ENCODE measurements at places on chromosomes 7 and 10.

DNA sequence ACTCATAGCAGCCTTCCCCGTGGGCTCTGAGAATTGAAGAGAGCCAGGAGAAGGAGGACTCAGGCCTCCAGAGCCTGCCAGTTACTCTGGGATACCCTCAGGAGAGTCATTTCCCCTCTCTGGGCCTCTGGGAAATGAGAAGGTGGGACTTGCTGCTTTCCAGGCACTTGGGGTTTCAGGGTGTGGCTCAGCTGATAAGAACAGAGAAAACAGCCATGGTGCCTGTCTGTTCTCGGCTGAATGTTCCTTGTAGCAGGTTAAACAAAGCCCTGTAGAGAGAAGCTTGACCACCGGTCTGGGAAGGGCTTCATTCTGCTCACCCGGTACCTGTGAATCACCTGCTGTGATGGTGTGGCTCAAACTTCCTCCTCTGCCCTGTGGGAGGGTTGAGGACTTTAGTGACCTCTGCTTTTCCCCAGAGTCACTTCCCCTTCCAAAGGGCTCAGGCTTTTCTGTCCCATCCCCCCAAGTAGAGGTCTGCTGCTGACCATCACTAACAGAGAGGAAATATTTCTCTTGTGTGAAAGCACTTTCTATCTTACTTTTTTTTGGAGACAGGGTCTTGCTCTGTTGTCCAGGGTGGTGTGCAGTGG lies 212.4 kb upstream of the GALNT17 start:
- DNase-seq: no peak

DNA sequence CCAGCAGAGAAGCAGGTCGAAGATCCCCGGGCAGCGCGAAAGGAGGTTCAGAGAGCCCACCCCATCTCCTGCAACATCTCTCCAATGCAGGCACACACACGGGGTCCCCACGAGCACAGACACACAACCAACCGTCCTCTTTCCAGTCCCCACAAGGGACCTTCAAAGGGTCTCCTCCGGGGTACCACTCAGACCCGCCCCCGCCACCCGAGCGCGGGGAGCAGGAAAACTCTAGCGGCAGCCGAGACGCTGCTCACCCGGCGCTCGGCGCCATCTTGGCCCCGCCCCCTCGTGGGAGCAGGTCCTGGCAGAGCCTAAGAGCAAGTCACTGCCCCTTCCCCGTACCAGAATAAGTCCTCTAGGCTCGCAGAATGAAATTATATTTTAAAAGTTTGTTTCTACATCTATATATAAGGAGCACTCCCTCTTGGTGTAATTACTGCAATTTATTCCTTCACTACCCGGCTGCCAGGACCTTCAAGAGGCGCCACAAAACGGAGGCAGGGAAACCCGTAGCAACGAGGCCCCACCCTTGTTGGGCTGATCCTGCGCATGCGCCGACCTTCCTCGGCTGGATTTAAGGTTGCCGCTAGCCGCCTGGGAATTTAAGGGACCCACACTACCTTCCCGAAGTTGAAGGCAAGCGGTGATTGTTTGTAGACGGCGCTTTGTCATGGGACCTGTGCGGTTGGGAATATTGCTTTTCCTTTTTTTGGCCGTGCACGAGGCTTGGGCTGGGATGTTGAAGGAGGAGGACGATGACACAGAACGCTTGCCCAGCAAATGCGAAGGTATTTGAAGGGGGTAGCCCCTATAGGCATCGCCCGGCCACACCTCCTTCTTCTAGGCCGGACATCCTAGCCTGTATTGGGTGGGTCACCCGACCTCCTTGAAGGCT lies at the start of the genes CNPY4 and TAF6:
Gene CNPY4 (plus strand): TSS at position 563 of the 898 bp plus-strand sequence. CDS start 111 bp downstream, at position 674.
Gene TAF6 (minus strand): TSS at position 287 of the 898 bp plus-strand sequence. CDS start 5,149 bp downstream, outside the sequence.
- DNase-seq: peak; percentile 100

- no peak for DNase-seq
Measured at GRCh38 chr7:20402747-20403230, 72.1 kb downstream of the ITGB8 start.

GRCh38 chr7:25098096-25099046 lies 26.7 kb downstream of the CYCS start:
- peak; percentile 83 for DNase-seq

GRCh38 chr7:20786779-20787659 lies at the start of gene SP8:
Gene SP8, minus strand, starts transcription at chr7:20786886. Its CDS starts 88 bp downstream, at chr7:20786798.
- peak; percentile 89 for DNase-seq

DNA sequence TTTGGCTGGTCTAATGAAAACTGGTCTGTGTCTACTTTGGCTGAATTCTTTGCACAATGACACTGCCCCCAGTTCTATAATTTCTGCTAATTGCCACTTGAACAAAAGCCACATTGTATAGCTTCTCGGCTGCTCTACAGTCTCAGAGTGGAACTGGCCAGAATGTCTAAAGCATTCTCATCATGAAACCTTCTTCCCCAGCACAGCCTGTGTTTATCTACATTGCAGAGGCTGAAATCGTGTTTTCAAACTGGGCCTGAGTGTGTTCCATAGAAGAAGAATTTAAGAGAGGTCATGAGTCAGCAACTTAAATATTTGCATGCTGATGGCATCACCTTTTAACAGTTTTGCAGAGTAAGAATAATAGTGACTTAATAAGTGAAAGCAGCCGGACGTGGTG lies 177.2 kb downstream of the BUB3 start:
- DNase-seq: no peak

- DNase-seq: peak; percentile 24
Measured at GRCh38 chr7:130831817-130832481, 97.9 kb upstream of the KLF14 start.

- no peak for DNase-seq
Measured at GRCh38 chr7:132239422-132239994, 336.8 kb downstream of the PLXNA4 start.

DNA sequence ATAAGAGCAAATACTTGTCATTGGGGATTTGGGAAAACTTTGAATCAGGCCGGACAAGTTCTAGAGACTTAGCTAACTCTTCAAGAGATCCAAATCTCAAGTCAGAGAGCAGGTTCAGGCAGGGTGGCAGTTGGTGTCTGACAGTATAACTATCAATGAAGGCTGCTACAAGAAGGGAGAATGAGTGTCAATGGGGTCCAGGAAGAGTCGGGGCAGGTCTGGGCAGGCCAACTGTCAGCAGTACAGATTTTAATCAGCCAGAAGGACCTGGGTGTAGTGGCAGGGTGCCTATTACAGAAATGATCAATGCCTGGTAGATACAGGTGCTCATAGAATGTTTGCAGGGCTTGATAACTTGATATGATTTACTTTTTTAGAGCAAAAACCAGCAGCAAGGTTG lies 751.1 kb downstream of the GRM8 start:
- no peak for DNase-seq

- no peak for DNase-seq
Measured at GRCh38 chr10:718143-718700, 28.8 kb upstream of the DIP2C start.

- DNase-seq: peak; percentile 5
Measured at GRCh38 chr7:29723599-29723998, 82.7 kb upstream of the WIPF3 start.

GRCh38 chr7:143359771-143360353 lies 2.7 kb downstream of the FAM131B start:
- no peak for DNase-seq

- DNase-seq: no peak
Measured at GRCh38 chr7:20190560-20191390, 26.4 kb downstream of the MACC1 start.

DNA sequence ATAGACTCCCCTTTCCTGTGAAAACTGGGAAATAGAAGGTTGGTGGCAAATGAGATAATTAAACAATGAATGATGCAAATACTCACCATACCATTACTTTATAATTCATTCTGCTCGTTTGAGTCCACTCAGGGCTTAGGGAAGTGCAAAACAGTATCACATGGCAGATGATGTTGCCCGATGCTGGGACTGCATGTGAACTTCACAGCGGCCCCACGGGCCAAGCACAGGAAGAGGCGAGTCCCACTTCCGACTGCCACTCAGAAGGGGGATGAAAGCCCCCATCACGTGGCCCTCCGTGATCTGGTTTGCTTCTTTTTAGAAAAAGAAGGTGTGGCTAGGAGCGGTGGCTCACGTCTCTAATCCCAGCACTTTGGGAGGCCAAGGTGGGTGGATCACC lies 71.5 kb downstream of the PRPF18 start:
- DNase-seq: no peak
